ENCODE measurements at places on chromosomes 2 and 18.

DNA sequence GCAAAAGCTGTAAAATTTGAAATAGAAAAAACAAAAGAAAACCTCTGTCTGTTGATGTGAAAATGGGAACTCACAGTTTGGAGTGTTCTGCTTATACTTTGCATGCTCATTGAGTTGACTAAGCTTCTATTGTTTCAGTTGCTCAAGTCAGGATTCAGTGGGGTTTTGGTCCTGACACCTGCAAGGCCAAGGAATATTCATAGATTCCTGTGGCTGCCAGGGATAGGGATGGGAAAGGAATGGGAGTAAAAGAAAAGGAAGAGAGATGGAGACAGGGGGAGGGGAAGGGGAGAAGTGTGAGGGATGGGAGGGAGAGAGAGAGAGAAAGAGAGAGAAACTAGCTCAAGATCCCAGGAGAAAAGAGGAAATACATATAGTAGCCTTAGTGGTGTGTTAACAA lies 1.3 kb downstream of the CPS1 start:
- DNase-seq = no peak

- DNase-seq = no peak
These were observed 64.9 kb downstream of the EML4 start for GRCh38 chr2:42233976-42234441.

DNA sequence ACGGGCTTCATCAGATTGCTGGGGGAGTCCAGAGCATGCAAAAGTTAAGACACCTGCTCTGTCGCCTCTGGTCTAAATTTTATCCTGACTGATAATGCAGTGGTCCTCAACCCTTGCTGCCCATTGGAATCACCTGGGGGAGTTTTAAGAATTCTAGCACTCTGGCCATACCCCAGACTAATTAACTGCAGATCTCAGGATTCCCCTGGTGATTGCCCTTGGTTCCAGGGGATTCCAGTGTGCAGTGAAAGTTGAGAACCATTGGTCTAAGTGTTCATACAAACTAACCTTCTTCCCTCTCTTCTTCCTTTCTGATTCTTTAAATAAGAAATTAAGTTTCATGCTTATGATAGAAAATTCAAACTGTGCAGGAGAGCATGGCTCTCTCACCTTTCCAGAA lies 105.7 kb upstream of the MGAT5 start:
- no peak for DNase-seq

DNA sequence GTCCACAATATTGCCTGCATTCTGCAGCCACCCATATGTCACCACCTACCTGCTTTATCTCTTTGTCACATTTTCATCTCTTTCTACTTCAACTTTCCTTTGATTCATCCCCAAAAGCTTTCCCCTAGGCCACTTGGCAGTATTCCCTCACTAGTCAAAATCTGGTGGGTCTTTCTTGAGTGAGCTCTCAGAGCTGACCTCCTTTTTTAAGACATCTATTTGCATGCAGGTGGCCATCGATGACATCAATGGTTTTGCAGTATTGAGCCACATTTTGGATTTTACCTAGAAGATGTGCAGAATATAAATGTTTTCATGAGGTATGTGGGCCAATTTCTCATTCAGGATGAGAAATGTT lies 133.4 kb upstream of the REG3A start:
- DNase-seq = no peak

DNA sequence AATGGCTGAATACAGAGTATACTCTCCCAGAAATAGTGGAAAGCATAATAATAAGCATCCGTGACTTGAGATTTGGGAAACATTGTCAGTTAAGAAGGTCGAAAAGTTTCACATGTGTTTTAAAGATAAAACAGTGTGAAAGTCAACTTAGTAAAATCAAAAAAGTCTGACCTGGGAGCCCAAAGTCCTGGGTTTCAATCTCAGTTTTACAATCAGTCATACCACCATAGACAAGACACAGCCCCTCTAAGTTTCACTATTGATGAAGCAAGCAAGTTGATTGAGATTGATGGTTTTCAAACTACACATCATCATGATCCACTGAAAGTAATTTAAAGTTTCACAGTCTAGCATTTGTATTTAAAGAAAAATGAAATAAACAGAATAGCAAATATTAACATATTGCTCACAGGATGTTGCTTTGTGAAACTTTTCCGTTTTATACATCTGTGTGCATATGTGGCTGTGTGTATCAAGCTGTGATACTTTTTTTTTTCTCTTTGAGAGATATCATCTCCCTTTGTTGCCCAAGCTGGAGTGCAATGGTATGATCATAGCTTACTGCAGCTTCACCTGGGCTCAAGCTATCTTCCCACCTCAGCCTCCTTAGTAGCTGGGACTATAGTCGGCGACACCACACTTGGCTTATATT lies 71.1 kb downstream of the PIK3C3 start:
- no peak for DNase-seq

- DNase-seq = no peak
These were observed 49.4 kb downstream of the CAVIN2 start for GRCh38 chr2:191797500-191797899.

DNA sequence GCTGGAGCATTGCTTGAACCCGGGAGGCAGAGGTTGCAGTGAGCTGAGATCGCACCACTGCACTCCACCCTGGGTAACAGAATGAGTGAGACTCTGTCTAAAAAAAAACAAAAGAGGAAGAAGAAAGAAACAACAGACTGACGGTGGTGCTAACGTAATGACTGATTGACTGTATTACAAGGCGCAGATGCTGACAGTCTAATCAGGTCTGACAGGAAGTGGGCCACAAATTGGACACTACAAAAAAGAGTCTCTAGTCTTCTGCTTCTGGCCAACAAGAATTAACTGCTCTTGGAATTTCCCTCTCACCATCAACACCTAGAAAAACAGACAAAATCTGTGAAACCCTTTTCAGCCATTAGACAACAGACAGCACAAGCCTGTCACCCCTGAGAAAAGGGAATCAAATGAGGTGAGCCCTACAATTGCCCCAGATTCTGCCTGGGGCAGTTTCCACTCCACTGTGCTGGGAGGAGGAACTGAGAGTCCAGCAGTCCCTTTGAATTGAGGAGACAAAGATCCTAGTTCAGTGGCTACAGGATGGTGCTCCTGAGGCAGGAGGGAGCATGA lies 43.3 kb downstream of the SNED1 start:
- no peak for DNase-seq

- no peak for DNase-seq
These were observed 2.0 kb downstream of the HOXD3 start for GRCh38 chr2:176158855-176159662.

DNA sequence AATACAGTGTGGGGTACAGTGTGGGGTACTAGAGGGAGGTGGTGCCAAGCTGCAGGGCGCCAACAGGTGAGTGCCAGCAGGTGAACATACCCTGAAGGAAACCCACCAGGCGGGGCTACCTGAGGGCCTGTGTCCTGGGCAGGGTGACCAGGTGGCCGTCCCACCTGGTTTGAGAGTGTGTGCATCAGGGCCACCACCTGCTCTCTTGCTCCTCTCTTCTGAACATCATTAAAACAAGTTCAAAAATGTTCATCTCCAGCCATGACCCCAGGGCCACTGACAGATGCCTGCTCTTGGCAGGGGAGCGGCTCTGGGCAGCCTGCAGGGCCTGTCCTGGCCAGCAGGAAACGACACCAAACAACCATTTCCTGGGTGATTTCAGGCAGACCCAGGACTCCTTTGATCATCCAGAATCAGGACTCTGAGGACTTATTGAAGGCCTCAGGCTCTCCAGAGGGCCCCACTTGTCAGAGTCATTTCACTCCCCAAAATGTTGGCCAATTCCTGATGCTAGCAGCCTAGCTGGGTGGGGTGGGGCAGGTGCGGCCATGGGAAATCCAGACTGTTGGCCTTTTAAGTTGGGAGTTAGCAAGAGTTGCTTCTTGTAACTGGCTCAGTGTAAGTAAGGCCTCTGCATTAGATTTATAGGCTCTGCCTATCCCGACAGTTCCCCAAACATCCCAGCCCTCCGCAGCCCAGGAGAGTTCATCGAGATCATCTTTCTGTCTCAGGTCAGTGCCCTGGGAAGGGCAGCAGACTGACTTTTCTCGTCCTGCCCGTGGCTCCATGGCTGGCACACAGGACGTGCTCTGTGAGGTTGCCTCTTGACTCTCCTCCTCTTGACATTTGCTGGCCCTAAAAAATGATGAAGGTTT lies 111.5 kb upstream of the ZNF236 start:
- DNase-seq = no peak

DNA sequence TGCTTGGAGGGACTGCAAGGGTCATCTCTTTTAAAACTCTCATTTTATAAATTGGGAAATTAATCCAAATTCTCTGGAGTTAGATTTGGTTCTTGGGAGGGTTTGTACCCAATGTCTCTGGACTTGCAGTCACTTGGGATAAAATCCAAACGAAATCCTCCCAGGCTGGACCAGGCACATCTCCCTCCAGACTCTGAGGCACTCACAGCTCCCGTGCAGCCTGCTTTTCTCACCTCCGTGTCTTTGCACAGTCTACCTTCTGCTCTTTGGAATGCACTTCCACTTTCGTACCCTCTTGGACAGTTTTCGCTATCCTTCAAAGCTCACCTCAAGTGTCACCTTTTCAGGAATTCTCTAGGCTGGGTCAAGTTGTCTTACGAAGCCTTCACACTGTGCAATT lies 166.3 kb downstream of the MYCN start:
- no peak for DNase-seq

GRCh38 chr2:118945881-118946280 lies 3.9 kb downstream of the MARCO start:
- DNase-seq = no peak

GRCh38 chr2:213087040-213087439 lies 64.4 kb downstream of the IKZF2 start:
- DNase-seq = no peak

GRCh38 chr2:100742277-100743254 lies 77.4 kb upstream of the NPAS2 start:
- DNase-seq = no peak

DNA sequence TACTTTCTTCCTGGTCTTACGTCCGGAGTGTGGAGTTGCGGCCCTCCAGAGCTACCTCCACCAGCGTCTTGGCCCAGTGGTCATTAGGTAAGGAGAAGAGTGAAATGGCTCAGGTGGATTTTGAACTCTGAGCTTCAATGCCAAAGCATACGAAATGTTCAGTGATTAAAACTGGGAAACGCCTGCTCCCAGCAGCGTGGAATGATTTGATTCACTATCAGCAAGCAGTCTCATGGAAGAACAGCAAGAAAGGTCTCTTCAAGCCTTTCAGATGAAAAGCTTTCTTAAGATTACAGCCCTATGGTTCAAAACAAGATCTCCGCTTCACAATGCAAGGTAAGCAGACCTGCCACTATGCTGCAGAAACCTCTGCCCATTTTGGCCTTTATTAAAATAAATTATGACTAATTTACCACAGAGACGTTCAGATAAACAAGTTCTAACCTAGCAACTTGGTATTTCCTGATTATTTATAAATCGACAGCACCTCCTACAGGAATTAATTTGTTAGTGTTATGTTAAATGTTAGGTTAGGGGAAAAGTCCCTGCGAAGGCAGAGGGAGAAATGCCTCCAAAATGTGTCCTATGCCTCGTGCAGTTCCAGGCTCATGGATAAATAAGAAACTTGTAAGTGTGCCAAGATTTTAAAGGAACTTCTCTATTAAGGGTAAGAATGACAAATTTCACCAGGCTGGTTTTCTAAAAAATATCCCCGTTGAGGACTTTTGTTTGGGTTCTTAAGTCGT lies 10.1 kb downstream of the SP9 start:
- DNase-seq = no peak

GRCh38 chr2:84327645-84328249 lies 131.3 kb downstream of the SUCLG1 start:
- DNase-seq = no peak

DNA sequence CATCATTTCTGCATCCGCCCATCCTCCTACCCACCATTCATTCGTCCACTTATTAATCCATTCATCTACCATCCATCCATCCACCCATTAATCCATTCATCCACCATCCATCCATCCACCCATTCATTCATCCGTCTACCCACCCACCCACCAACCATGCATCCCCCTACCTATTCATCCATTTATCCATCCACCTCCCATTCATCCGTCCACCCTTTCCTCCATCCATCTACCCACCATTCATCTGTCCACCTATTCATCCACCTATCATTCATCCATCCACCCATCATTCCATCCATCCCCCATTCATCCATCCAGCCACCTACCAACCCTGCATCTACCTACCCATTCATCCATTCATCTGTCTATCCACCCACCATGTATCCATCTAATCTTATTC lies 83.5 kb upstream of the MCFD2 start:
- DNase-seq = no peak

DNA sequence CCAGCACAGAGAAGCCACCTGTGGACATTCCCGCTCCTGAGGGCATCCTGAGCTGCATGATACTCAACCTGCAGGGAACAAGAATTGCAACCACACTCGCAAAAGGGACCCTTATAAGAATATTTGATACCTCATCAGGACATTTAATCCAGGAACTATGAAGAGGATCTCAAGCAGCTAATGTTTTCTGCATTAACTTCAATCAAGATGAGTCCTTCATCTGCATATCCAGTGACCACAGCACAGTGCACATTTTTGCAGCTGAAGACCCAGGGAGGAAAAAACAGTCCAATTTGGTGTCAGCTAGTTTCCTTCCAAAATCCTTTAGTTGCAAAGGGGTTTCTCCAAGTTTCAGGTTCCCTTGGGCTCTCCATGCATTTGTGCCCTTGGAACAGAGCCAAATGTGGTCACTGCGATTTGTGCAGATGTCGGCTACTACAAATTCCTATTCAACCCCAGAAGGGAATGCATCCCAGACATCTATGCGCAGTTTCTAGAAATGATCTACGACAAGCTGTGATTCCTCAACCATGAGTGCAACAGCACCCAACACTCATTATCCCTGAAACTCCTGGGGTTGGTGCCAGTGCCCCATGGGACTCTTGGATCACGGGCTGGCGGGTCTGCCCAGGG lies 23.3 kb upstream of the FHOD3 start:
- DNase-seq = no peak

DNA sequence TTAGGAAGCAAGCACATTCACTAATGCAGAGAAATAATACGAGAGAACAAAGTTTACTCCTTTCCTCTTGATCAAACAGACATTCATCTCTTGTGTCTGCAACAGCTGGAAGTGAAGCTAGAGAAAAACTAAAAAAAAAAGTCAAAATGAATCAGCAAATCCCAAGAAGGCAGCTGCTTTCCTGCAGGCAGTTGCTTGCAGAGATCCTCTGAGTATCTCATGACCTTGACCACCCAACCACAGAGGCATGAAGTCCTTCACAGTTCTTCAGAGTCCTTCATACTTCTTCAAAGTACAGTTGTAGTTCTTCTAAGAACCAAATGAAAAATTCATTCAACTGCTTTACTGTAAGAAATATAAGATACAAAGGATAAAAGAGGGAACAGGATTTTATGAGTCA lies 97.2 kb upstream of the ACVR1C start:
- no peak for DNase-seq

- no peak for DNase-seq
These were observed 32.3 kb downstream of the FEZ2 start for GRCh38 chr2:36565712-36566111.

- DNase-seq = no peak
These were observed 678.3 kb downstream of the NYAP2 start for GRCh38 chr2:226077841-226078240.

All from 8988T (cell line).